ENCODE measurements at places on chromosomes 2 and 18. TPM values are rescaled to one million over a fixed set of nuclear protein-coding genes. Genes with fewer than 3 reads are reported as not detected.

The MAT2A gene
- total RNA-seq: 170 TPM

The IFIH1 gene
- total RNA-seq: 5.6 TPM

The TMEM182 gene
- total RNA-seq: 4.5 TPM

The APCDD1 gene
- not detected for total RNA-seq

The CELF4 gene
- not detected for total RNA-seq

The PCARE gene
- total RNA-seq: not detected

The WDR33 gene
- 41.7 TPM for total RNA-seq

The CTIF gene
- 47.5 TPM for total RNA-seq

The XRCC5 gene
- total RNA-seq: 221 TPM

The TMEFF2 gene
- total RNA-seq: 5.6 TPM

The SYT4 gene
- total RNA-seq: not detected

The TMEM178A gene
- total RNA-seq: 0.92 TPM

The POTEI gene
- total RNA-seq: not detected

The ZNF236 gene
- total RNA-seq: 9.9 TPM

The ZEB2 gene
- 50.8 TPM for total RNA-seq

The UGP2 gene
- 245 TPM for total RNA-seq

The ACVR1 gene
- 43.5 TPM for total RNA-seq

The DRC1 gene
- total RNA-seq: under 0.01 TPM

The CDK5R2 gene
- total RNA-seq: 0.05 TPM

The CACNB4 gene
- 1.2 TPM for total RNA-seq

The DSC2 gene
- total RNA-seq: 2.8 TPM

The SKA1 gene
- 0.59 TPM for total RNA-seq

The SEPTIN10 gene
- total RNA-seq: 56.4 TPM

The GPR45 gene
- total RNA-seq: not detected

The DSC1 gene
- total RNA-seq: 0.30 TPM

The NEU4 gene
- 0.18 TPM for total RNA-seq

The MBP gene
- 7.7 TPM for total RNA-seq

The RIT2 gene
- not detected for total RNA-seq

The SNORC gene
- total RNA-seq: 1.2 TPM

The RAX gene
- not detected for total RNA-seq

The TFCP2L1 gene
- not detected for total RNA-seq

The KCMF1 gene
- total RNA-seq: 72.8 TPM

The FBXO41 gene
- total RNA-seq: 1.8 TPM

The TUBB6 gene
- total RNA-seq: 411 TPM

The BOLL gene
- not detected for total RNA-seq

The CD302 gene
- total RNA-seq: 2.4 TPM

The KYNU gene
- total RNA-seq: 1.8 TPM

The EFR3B gene
- total RNA-seq: 1.4 TPM

The HOXD4 gene
- 0.30 TPM for total RNA-seq

The GKN2 gene
- not detected for total RNA-seq

The COBLL1 gene
- 26.9 TPM for total RNA-seq

The CCL20 gene
- 3.0 TPM for total RNA-seq

The NT5DC4 gene
- not detected for total RNA-seq

The RIF1 gene
- total RNA-seq: 30.6 TPM

The RFX8 gene
- total RNA-seq: 3.3 TPM

The LRPPRC gene
- total RNA-seq: 57.6 TPM

The CPS1 gene
- total RNA-seq: 8.5 TPM

The TCF23 gene
- total RNA-seq: not detected

The FEV gene
- total RNA-seq: not detected

The SETBP1 gene
- 0.89 TPM for total RNA-seq

The GALNT5 gene
- 71.3 TPM for total RNA-seq

The ANKRD62 gene
- not detected for total RNA-seq

The SKOR2 gene
- not detected for total RNA-seq

The MEIS1 gene
- 45.0 TPM for total RNA-seq

The CIB4 gene
- not detected for total RNA-seq

The SLC14A1 gene
- total RNA-seq: 135 TPM

The VWC2L gene
- not detected for total RNA-seq

The MTHFD2 gene
- total RNA-seq: 195 TPM

Data from smooth muscle cell of the umbilical artery (primary cell).